ENCODE measurements at places on chromosomes 2 and 18. TPM values are rescaled to one million over a fixed set of nuclear protein-coding genes. Genes with fewer than 3 reads are reported as not detected.

- no peak for DNase-seq
- H3K27ac ChIP-seq, result no peak overlapping the region
- no peaks in the 10 kb centered on the region for H3K27me3 ChIP-seq
- H3K36me3 ChIP-seq, result peaks cover 3% of the 10 kb centered on the region
These were observed 392.2 kb downstream of the ZEB2 start for GRCh38 chr2:144127693-144128092.

GRCh38 chr18:39655341-39655740 is 2089.7 kb upstream of the CELF4 start:
- DNase-seq, result no peak
- no peak overlapping the region for H3K27ac ChIP-seq
- no peaks in the 10 kb centered on the region for H3K36me3 ChIP-seq
- no peaks in the 10 kb centered on the region for H3K4me1 ChIP-seq
- H3K27me3 ChIP-seq, result no peaks in the 10 kb centered on the region

- no peaks in the 10 kb centered on the region for H3K36me3 ChIP-seq
- no peak overlapping the region for H3K4me3 ChIP-seq
- H3K27ac ChIP-seq, result no peak overlapping the region
- H3K4me1 ChIP-seq, result peaks cover 16% of the 10 kb centered on the region
- DNase-seq, result no peak
These were observed 81.4 kb downstream of the LYPD1 start for GRCh38 chr2:132588576-132588975.

NT5DC4 gene
- total RNA-seq, result not detected

EFEMP1 gene
- 42.8 TPM for total RNA-seq

DPP4 gene
- 8.2 TPM for total RNA-seq

- peak within 1 kb of the TSS; percentile 54 for H3K27ac ChIP-seq
- peaks cover 28% of the 10 kb centered on the region for H3K4me1 ChIP-seq
- peak; percentile 56 for DNase-seq
These were observed at the start of gene SPIRE1 for GRCh38 chr18:12657684-12658425. SPIRE1 (minus strand) TSS chr18:12658107; CDS start chr18:12657866, 241 bp downstream.

All from mesothelial cell of epicardium (in vitro differentiated cells).